Calu3 (cell line): ENCODE measurements at places on chromosomes 11 and 22. TPM values are rescaled to one million over a fixed set of nuclear protein-coding genes. Genes with fewer than 3 reads are reported as not detected.

OR10D3 gene
- not detected in 2 replicates for total RNA-seq

BACE1 gene
- total RNA-seq = 9.6 and 10.7 TPM in 2 replicates

GLB1L3 gene
- total RNA-seq = not detected in 2 replicates

HOATZ gene
- total RNA-seq = not detected in 2 replicates

GRAMD1B gene
- 5.9 and 8.2 TPM in 2 replicates for total RNA-seq

ARFIP2 gene
- total RNA-seq = 72.2 and 74.9 TPM in 2 replicates

DNA sequence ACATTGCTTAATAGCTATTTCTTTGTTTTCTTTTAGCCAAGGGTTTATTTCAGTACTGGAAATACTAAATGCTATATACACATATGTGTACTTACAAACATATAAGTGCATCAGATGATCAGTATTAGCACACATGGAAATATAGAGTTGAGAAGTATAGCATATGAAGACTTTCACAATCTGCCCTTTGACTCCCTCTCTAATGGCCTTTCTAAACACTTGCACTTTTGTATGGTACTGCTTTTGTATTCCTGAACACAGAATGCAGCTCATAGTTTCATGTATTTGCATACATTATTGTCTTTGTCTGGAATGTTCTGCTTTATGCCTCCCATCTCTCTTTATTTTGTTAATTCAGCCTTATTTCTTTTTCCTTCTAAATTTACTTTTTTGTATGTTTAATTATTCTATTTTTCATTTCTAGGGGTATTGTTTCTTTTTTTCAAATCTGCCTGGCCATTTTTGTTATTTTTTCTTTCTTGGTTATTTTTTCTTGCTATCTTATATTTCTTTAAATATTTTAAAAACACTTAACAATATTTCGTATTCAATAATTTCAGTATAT is 28.8 kb downstream of the ACER3 start:
- no peaks in the 10 kb centered on the region for H3K36me3 ChIP-seq
- peaks cover 36% of the 10 kb centered on the region for H3K4me1 ChIP-seq
- no peak overlapping the region for H3K27ac ChIP-seq

DNA sequence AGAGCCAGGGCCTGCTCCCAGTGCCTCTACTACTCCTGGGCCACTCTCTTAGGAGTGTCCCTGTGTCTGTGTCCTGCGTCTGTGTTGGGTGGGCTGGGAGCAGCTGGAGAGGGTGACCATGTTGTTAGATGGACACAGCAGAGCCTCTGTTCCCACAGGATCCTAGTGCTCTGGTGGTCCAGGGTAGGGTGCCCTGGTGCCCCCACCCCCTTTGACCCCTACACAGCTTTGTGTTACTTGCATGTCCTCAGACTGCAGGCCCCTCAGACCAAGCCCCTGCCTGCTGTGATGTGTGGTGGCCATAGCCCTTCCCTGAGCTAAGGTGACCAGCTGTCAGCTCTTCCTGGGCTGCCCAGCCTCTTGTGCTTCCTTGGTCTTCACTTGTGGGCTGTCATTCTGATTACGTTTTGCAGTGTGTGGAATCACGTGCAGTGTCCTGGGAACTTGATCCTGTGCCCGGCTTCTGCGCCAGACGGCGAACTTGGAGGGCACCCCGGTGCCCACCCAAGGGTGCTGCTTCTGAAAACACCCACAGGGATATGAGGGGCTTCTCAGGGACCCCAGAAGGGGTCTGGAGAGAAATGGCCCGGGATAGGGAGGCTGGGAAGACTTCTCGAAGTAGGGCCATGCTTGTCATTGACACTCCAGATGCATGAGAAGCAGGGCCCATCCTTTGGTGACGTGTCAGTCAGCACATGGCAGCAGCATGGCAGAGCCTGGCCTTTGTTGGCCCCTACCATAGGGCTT is 1.5 kb downstream of the TANGO2 start:
- peaks cover 15% of the 10 kb centered on the region for H3K4me1 ChIP-seq
- no peak for DNase-seq
- H3K27ac ChIP-seq = peak overlapping the region; percentile 91
- peaks cover 40% of the 10 kb centered on the region for H3K36me3 ChIP-seq

- H3K4me3 ChIP-seq = peak within 1 kb of the TSS; percentile 77
- H3K4me1 ChIP-seq = peaks cover 1% of the 10 kb centered on the region
- peaks cover 5% of the 10 kb centered on the region for H3K27me3 ChIP-seq
- H3K36me3 ChIP-seq = peaks cover 33% of the 10 kb centered on the region
These were observed at the start of gene MDK for GRCh38 chr11:46381048-46381818. Gene MDK, plus strand, starts transcription at chr11:46381669. Its CDS starts 389 bp downstream, at chr11:46382058.

- no peaks in the 10 kb centered on the region for H3K27me3 ChIP-seq
- DNase-seq = peak; percentile 19
- H3K4me3 ChIP-seq = no peak overlapping the region
These were observed 769.1 kb upstream of the LUZP2 start for GRCh38 chr11:23727794-23728193.

GRCh38 chr22:20946080-20946986 is 20.7 kb upstream of the AIFM3 start:
- H3K27me3 ChIP-seq = no peaks in the 10 kb centered on the region
- H3K27ac ChIP-seq = peak overlapping the region; percentile 4
- no peak overlapping the region for H3K4me3 ChIP-seq
- DNase-seq = no peak

DNA sequence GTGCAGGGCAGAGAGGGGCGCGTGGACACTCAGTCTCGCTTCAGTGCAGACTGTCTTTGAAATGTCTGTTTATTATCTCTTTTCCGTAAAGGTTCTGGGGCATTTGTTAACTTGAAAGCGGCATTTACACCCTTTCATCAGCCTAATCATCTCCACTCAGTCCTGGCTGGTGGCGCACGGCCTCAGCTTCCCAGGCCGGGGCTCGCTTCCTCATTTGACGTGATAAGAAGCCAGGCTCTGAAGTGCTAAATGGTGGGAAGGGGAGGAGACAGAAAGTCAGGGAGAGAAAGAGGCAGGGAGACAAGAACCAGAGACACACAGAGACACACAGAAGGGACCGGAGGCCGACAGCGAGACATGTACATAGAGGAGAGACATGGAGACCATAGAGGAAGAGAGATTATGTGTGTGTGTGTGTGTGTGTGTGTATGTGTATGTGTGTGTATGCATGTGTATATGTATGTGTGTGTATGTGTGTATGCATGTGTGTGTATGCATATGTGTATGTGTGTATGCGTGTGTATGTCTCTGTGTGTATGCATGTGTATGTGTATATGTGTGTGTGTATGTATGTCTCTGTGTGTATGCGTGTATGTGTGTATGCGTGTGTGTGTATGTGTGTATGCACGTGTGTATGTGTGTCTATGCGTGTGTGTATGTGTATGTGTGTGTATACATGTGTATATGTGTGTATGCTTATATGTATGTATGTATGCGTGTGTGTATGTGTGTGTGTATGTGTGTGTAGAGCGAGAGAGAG is 101.5 kb downstream of the ST3GAL4 start:
- DNase-seq = no peak
- H3K36me3 ChIP-seq = no peaks in the 10 kb centered on the region

DNA sequence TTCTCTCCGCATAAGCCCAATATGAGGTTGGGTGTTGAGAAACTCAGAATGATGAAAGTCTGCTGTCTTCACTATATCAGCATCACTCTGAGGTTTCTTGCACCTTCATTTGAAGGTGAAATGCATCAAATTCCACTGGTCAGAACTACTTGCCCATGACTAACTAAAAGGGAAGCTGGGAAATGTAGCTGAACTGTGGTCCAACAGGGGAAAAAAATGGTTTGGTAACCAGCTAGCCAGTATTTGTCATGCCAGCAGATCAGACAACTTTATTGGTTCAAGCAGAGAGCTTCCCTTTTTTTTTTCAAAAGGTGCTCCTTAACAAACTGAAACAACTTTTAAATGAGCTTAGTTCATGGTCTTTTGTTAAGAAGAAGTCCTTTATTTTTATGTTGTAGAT is 14.2 kb upstream of the PIK3C2A start:
- H3K27me3 ChIP-seq = no peaks in the 10 kb centered on the region
- H3K4me3 ChIP-seq = no peak overlapping the region
- no peak overlapping the region for H3K27ac ChIP-seq
- no peak for DNase-seq

DNA sequence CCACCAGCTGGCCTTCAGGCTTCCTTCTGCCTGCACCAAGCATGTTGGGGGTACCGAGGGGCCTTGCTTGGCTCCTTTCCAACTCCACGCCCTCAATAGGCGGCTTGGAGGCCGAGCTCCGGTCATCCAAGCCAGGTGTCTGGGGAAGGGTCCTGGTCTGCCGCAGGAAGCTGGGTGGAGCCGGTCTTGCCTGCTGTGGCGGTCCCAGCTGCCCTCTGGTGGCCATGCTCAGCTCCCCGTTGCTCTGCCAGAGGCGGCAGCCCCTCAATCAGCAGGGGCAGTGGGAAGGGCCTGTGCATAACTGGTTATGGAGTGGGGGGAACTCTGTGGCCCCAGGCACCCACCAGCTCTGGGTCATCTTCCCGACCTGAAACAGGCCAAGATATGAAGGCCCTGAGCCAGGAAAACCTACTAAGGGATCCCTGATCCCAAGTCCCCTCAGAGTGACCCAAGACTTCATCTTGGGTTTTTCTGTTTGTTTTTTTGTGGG is 3.2 kb downstream of the ARVCF start:
- no peak overlapping the region for H3K4me3 ChIP-seq
- no peaks in the 10 kb centered on the region for H3K27me3 ChIP-seq
- peak; percentile 73 for DNase-seq
- H3K4me1 ChIP-seq = peaks cover 7% of the 10 kb centered on the region
- H3K27ac ChIP-seq = no peak overlapping the region

GRCh38 chr11:30758012-30758411 is 171.9 kb upstream of the MPPED2 start:
- no peaks in the 10 kb centered on the region for H3K27me3 ChIP-seq
- no peaks in the 10 kb centered on the region for H3K4me1 ChIP-seq
- DNase-seq = no peak
- H3K27ac ChIP-seq = no peak overlapping the region
- H3K4me3 ChIP-seq = no peak overlapping the region
